ENCODE measurements at places on chromosomes 6 and 20.

DNA sequence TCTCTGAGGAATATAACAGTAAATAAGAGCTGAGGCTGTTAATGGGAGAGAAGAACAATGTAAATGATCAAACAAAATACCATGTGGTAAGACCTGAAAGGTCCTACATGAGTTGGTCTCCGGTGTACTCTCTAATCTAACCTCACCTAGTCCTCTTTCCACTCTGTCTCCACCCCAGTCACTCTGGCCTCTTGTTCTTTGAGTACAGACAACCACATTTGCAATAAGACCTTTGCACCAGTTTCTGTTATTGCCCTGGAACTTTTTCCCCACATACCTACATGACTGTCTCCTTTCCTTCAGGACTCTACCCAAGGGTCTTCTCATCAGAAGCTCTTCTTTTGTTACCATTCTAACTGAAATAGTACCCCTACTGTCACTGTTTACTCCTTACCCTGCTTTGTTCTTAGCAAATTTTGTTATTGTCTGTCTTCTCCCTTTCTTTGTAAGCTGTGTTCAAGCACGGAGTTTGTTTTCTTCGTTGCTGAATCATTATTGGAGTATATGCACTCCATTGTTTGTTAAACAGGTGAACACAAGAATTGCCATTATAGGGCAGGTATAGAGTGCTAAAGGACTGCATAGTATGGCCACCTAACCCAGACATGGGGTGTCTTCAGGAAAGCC is 37.3 kb downstream of the MAPK14 start:
- DNase-seq, result no peak

GRCh38 chr20:57166568-57167291 is 99.7 kb downstream of the BMP7 start:
- no peak for DNase-seq

GRCh38 chr6:109772883-109773431 is 81.9 kb downstream of the FIG4 start:
- no peak for DNase-seq

GRCh38 chr6:151172751-151173150 is 67.0 kb upstream of the AKAP12 start:
- no peak for DNase-seq

DNA sequence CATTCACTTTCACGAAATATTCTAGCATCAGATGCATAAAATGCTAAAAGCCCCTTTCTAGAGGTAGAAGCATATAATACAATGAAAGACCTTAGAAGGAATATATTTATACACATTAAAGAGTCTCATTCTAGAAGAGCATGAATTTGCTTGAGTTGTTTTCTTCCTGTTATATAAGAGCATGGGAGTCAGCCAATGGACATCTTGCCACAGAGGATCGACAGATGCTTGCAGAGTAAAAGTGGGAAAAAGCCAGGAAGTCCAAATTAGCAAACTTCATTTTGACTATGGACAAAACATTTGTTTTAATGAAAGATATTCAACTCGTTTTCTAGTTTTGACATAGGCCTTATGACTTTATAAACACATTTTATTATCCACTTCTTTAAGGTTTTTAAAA is 44.2 kb upstream of the RIPPLY2 start:
- DNase-seq, result no peak

- no peak for DNase-seq
Measured at GRCh38 chr20:33672426-33673113, 1.7 kb downstream of the NECAB3 start.

- no peak for DNase-seq
Measured at GRCh38 chr6:42268835-42269204, 51.2 kb upstream of the MRPS10 start.

GRCh38 chr6:5557506-5557905 is 296.2 kb downstream of the FARS2 start:
- no peak for DNase-seq

DNA sequence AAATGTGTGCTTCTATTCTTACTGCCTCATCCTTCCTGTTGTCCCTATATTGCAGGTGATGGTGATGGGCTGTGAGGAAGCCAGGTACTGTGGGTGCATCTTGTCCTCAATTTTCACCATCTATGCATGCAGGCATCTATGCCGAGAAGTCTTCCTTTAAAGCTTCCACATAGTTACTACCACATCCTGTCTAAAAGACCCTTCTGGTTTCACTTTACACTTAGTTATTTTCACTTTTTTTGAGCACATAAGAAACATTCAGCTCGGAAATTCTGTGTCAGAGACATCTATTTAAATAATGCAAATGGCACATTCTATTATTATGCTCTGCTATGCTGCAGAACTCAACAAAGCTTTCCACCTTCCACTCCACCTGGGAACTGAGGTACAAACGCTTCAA is 28.2 kb upstream of the FABP7 start:
- no peak for DNase-seq

DNA sequence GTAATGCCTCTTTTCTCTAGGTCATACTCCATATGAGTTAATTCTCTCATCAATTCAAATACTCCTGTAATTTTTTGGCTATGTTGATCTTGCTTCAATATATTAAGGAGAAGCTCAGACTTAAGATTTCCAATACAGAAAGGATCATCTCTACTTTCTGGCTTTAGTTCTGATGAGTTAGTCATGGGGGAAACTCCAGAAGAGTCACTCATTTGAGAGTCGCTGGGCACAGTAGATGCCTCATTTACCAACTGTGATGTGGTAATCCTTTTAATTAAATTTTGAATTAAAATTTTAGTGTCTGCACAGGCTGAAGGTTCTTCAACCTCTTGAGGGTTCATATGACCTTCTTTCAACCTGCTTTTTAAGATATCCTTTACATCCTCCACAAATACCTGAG is 38.5 kb downstream of the DST start:
- DNase-seq, result no peak

DNA sequence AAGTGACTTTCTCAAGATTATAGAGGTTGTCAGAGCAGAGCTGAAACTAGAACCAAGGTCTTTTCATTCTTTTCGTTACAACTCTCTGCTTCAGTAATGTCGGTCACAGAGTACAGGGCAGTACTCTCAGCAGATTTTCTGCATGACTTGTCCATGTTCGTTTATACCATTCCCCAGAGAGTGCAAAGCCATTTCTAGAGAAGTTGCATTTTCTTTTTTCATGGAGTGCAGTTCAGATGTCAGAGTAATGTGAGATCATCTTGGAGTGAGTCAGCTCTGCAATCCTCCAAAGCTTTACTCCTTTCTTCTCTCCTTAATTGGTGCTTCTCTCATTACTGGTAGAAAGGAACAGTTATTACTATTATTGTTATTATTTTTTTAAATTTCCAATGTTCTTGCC is 115.6 kb upstream of the B3GAT2 start:
- DNase-seq, result no peak

- peak; percentile 83 for DNase-seq
Measured at GRCh38 chr20:32091888-32092346, 17.6 kb upstream of the TM9SF4 start.

GRCh38 chr6:160883999-160884398 is 107.6 kb upstream of the MAP3K4 start:
- DNase-seq, result no peak

DNA sequence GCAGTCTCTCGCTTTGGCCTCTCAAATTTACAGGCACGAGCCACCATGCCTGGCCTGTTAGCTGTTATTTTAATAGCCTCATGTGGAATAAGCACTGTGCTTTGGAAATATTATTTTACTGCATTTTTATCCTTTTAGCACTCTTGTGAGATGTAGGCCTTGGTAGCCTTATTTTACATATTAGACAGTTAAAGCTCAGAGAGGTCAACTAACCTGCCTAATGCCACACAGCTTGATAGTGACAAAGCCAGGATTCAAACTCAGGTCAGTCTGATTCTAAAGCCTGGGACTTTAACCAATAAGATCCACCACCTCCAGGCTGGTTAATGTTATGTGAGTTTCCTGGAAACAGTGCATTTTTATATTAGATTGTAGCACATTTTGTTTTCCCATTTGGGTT is 9.5 kb downstream of the TNFAIP3 start:
- DNase-seq, result no peak

GRCh38 chr20:32535316-32535952 is 49.7 kb downstream of the NOL4L start:
- no peak for DNase-seq

- no peak for DNase-seq
Measured at GRCh38 chr6:113953346-113953745, 17.6 kb downstream of the HDAC2 start.

- DNase-seq, result no peak
Measured at GRCh38 chr6:154749341-154749740, 16.1 kb downstream of the SCAF8 start.

- DNase-seq, result no peak
Measured at GRCh38 chr6:97293198-97293696, 10.2 kb upstream of the MMS22L start.

DNA sequence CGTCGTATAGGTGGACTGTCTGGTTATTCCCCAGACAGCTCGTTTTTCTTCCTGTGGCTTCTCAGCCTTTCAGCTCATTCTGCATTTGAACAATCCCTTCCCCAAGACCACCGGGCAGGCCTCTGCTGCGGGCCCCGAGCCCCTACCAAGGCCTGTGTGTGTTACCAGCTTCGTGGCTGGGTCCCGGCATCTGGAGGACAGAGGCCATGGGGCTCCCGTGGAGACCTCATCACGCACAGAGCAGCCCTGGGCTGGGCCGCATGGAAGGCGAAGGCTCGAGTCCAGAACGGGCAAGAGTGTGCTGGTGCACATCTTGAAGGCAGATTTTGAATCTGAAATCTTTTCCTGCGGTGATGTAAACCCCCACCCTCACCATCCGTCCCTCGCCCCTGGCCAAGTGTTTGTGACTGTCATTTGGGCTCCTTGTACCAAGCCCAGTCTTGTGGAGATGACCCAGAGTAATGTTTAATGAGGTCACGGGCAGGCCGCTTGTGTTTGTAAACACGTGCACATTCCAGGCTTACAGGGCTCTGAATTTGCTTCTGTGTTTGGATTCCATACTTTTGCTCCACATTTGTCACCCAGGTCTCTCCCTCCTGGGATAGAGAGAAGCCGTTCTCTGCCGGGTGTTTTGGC is 119.6 kb downstream of the CDH4 start:
- no peak for DNase-seq

DNA sequence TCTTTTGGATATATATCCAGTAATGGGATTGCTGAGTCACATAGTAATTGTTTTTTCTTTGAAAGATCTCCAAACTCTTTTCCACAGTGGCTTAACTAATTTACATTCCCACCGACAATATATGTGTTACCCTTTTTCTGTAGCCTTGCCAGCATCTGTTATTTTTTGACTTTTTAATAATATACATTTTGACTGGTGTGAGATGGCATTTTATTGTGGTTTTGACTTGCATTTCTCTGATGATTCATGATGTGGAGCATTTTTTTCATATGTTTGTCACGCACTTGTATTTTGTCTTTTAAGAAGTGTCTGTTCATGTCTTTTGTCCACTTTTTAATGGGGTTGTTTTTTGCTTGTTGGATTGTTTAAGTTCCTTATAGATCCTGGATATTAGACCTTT is 58.9 kb upstream of the OPRM1 start:
- DNase-seq, result no peak

GRCh38 chr6:79984261-79984660 is 20.2 kb upstream of the TTK start:
- no peak for DNase-seq

GRCh38 chr6:125183391-125183790 is 29.8 kb downstream of the TPD52L1 start:
- DNase-seq, result no peak

- DNase-seq, result no peak
Measured at GRCh38 chr20:52484438-52484837, 292.9 kb upstream of the ZFP64 start.

- no peak for DNase-seq
Measured at GRCh38 chr6:39280247-39280731, 33.9 kb downstream of the KCNK17 start.

DNA sequence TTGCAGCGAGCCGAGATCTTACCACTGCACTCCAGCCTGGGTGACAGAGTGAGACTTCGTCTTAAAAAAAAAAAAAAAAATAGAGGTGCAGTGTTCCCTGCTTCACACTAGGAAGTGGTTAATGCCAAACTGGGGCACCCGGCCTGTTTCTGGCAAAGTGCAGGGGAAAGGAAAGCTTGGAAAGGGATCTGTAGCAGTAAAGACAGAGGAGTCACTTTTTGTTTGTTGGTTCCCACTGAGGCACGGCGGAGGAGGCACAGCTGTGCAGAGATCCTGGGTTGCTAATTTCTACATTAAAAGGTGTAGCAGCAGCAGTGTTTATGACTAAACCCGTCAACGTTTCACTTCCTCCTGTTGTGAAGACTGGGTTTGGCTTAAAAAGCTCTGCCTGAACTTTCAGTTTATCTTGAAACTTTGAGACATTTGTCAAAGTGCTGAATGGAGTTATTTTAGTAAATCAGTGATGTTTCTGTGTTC is 125.6 kb downstream of the CARMIL1 start:
- DNase-seq, result no peak

DNA sequence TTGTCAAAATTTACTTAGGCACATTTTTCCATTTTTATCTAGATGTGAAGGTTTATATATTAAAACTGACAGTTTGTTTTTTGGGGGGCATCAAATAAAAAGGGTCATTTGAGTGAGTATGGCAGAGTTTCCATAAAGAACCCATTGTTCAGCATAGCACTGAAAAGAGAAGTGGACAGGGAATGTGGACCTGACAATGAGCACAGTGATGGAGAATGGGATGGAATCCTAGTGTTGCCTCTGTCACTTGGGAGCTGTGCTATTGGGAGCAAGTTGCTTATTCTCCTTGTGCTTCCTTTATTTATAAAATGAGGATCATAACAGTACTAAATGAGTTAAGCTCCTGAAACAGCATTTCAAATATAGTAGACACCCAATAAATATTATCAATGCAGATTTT is 130.7 kb upstream of the SIM1 start:
- no peak for DNase-seq

DNA sequence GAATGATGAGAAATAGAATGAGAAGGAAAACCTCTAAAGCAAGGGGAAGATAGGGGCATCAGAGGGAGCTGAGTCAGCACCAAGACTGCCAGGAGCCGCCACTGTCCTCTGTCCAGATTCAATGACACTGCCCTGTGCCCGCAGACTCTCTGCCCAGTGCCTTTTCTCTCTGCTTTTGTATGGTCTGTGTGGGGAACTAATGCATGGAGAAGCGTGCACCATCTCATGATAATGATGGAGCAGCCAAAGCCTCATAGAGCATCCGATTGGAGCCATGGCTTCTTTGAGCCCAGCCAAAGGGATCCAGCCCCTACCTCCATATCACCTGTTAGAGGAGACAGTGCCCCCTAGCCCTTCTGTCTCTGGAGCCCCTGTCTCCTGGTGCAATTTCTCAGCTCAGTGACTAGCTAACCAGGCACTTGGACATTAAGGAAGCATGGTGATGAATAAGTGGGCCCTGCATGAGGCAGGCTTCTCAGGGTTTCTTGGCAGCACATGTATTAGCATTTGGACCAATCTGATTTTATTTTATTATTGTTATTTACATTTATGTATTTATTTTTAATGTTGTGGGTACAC is 6.5 kb upstream of the PFDN4 start:
- no peak for DNase-seq

DNA sequence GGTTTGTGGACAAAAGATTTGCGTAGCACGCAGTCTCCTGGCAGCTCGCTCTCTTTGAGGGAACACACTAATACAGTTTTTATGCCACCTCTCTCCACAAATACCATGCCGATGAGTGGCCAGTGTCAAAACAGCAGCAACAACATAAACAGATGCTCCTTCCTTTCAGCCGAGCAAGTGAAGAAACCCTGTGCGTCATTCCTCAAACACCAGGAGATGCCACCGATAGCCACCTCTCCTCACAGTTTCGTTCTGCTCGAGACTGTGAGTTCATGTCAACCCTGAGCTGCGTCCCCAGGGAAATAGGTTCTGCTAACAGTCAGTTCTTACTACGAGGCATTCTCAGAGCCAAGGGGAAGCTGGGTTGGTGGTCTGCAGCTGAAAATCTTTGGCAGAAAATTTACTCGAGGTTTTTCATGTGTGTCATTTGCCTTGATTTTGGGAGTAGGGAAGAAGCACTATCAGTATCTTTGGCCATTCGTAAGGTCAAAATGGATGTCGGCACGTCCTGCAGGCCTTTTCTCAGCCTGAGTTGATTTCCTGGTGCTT is 59.9 kb downstream of the EYA2 start:
- no peak for DNase-seq

Measured in ascending aorta (tissue), 2 donors.